Testis (tissue), 5 donors: ENCODE measurements at places on chromosomes 16 and 17. TPM values are rescaled to one million over a fixed set of nuclear protein-coding genes. Genes with fewer than 3 reads are reported as not detected.

DNA sequence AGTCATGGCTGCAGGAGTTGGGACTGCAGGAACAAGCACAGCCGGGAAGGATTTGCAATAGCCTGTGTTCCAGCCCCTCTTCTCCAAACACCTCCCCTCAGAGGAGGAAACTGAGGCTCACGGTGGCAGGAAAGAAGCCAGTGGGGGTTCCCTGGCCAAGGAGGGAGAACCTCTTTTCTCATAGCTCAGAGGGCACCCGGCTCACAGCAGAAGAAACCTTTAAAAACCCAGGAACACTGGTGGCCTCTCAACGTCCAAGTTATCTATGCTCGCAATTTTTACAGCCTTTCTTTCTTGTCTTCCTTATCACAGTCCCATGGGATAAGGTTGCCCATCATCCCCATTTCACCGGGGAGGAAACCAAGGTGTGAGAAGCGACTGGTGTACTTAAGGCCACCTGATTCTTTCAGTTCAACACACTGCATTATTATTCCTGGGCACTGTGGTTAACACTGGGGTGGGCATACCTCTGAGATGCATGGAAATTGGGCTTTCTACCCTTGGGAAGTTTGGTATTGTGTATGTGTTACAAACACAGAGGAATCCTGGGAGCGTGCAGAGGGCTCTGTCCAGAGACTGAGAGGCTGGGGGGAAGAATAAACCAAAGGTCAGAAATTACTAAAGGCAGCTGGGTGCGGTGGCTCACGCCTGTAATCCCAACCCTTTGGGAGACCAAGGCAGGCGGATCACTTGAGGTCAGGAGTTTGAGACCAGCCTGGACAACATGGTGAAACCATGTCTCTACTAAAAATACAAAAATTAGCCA is 791 bp upstream of the ZNF629 start:
- DNase-seq: no peak
- peak overlapping the region; percentile 93 for H3K4me3 ChIP-seq
- H3K27me3 ChIP-seq: no peaks in the 10 kb centered on the region

GRCh38 chr17:13419676-13420075 is 182.1 kb downstream of the HS3ST3A1 start:
- H3K27me3 ChIP-seq: no peaks in the 10 kb centered on the region
- no peaks in the 10 kb centered on the region for H3K36me3 ChIP-seq
- H3K4me3 ChIP-seq: no peak overlapping the region
- no peaks in the 10 kb centered on the region for H3K4me1 ChIP-seq
- no peak overlapping the region for H3K27ac ChIP-seq
- DNase-seq: no peak

DNA sequence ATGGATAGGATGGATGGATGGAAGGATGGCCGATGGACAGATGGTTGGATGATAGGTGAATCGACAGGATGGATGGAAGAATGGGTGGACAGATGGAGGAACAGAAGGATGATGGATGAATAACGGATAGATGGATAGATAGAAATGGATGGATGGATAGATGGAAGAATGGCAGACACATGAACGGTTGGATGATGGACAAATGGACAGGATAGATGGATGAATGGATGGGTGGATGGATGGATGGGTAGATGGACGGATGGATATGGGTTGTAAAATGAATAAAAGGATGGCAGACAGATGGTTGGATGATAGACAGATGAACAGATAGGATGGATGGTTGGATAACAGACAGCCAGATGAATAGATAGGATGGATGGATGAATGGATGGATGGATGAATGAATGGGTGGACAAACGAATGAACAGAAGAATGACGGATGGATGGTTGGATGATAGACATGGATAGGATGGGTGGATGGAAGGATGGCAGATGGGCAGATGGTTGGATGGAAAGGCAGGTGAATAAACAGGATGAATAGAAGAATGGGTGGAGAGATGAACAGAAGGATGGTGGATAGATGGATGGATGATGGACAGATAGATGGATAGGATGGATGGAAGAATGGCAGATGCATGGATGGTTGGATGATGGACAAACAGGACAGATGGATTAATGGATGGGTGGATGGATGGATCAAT is 55.9 kb downstream of the DYNLRB2 start:
- H3K4me1 ChIP-seq: no peaks in the 10 kb centered on the region
- no peak for DNase-seq
- no peak overlapping the region for H3K27ac ChIP-seq
- no peaks in the 10 kb centered on the region for H3K36me3 ChIP-seq

Gene PRM1
- 32,936 TPM for total RNA-seq

Gene NGFR
- total RNA-seq: 11.3 TPM

DNA sequence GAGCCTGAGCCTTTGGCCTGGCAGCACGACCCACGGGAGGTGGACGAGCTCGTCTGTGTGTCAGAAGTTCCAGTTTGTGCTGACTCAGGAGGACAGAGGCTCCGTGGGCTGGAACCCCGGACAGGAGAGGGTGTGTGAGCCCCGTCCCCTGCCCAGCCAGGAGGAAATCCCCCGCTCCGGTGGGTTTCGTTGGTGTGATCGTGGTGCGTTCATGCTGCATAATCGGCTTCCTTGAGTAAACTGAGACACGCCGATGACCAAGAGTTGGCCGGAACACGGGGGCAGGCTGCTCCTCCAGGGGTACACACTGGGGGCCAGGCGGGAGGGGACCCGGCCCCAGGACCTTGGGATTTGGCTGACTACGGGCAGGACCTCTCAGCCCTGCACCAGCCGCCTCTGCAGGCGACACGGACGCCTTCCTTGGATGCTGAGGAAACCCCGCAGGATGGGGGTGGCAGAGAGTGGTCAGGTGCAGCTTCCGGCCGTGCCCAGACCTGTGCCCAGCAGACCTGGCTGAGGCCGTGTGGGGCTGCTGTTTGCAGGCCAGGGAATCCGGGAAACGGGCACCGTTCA is 8.5 kb downstream of the METRNL start:
- no peaks in the 10 kb centered on the region for H3K27me3 ChIP-seq
- DNase-seq: no peak
- H3K4me3 ChIP-seq: no peak overlapping the region
- no peak overlapping the region for H3K27ac ChIP-seq
- H3K4me1 ChIP-seq: peaks cover 21% of the 10 kb centered on the region
